Hair follicular keratinocyte (primary cell): ENCODE measurements at places on chromosomes 12 and 14. TPM values are rescaled to one million over a fixed set of nuclear protein-coding genes. Genes with fewer than 3 reads are reported as not detected.

The LRRC43 gene
- total RNA-seq: 0.30 and 0.62 TPM in 2 replicates

The MYH6 gene
- not detected in 2 replicates for total RNA-seq

The ADAMTS20 gene
- not detected in 2 replicates for total RNA-seq

The SLC10A1 gene
- total RNA-seq: not detected in 2 replicates

The CCDC175 gene
- total RNA-seq: not detected in 2 replicates

The SLC2A14 gene
- not detected in 2 replicates for total RNA-seq

The PRB2 gene
- not detected in 2 replicates for total RNA-seq

The CLMN gene
- total RNA-seq: 6.7 and 6.9 TPM in 2 replicates

The SERPINA4 gene
- not detected in 2 replicates for total RNA-seq

The CSAD gene
- total RNA-seq: 1.4 and 4.5 TPM in 2 replicates

The SNRPF gene
- 15.5 and 32.4 TPM in 2 replicates for total RNA-seq

The WDHD1 gene
- total RNA-seq: 7.8 and 12.0 TPM in 2 replicates

The FKBP4 gene
- total RNA-seq: 63.8 and 85.3 TPM in 2 replicates

The STXBP6 gene
- not detected in 2 replicates for total RNA-seq

The PLCZ1 gene
- total RNA-seq: not detected in 2 replicates

The HCAR2 gene
- total RNA-seq: 0.61 and 2.1 TPM in 2 replicates

The GOLGA5 gene
- 35.5 and 36.3 TPM in 2 replicates for total RNA-seq

The KLRG1 gene
- 0.23 and 1.4 TPM in 2 replicates for total RNA-seq

The LUM gene
- 0.55 and 7.5 TPM in 2 replicates for total RNA-seq

The MSRB3 gene
- total RNA-seq: 8.3 and 11.8 TPM in 2 replicates

The PTPRR gene
- not detected in 2 replicates for total RNA-seq
